ENCODE measurements at places on chromosomes 3 and 15.
A peak's percentile ranks its signal among the peaks of the same experiment; 100 is the strongest.

DNA sequence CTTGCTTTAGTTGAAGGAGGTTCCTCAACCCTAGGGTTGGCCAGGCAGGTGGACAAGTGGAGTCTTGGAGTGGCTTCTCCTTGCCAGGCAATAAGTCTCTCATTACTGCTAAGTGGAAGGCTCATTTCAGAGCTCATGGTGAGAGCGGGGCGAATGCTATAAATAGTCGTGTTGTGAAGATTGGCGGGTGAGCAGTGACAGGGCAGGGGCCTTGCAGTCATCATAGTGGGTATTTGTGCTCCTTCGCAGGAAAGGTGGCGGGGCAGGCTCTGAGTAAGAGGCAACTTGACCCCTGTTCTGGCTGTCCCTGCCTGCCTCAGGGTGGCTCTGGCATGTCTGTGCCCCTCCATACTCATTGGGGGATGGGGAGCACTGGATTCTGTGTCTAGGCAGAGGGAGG lies 8.7 kb upstream of the GRM2 start:
- no peak for DNase-seq

GRCh38 chr3:168850109-168850508 lies 754.4 kb upstream of the GOLIM4 start:
- no peak for DNase-seq

GRCh38 chr3:143119974-143120715 lies 574 bp downstream of the CHST2 start:
- peak; percentile 35 for DNase-seq

GRCh38 chr3:170109579-170110293 lies 71.8 kb downstream of the PHC3 start:
- no peak for DNase-seq

GRCh38 chr3:144237351-144237750 lies 265.7 kb downstream of the DIPK2A start:
- DNase-seq: no peak

DNA sequence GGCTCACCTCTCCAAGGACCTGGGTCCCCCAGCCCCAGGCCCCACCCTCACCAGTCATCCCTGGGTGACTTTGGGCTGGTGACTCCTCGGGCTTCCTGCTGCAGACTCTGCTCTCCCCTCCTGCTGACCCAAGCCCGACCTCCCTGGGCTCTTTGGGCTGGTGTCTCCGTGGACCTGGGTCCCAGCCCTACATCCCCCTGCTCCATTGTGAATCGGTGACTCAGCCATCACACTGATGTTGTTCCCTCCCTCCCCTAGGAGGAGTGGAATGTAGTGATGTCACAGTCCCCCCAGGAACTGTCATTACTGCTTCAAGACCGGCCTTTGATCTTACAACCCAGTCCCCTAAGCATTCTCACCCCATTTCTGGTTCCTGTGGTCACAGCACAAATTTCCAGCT lies 83.7 kb downstream of the ADAMTS7 start:
- DNase-seq: peak; percentile 65

DNA sequence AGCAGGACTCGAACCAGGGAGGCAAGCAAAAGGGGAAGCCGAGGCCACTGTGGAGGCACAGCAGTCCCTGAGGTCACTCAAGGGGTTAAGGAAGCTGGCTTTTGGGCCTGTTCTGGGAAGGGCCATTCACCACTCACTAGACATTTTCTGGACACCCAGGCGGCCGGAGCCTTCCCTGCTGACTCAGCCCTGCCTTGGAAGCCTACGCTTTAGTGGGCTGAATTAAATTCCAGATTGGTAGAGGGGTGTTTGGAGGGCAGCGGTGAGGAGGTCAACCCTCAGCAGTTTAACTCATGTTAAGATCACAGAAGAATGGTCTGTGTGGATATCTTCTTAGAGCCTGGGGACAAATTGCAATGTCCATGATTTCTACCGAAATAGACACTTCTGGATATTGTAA lies 152.8 kb downstream of the GABRG3 start:
- no peak for DNase-seq

DNA sequence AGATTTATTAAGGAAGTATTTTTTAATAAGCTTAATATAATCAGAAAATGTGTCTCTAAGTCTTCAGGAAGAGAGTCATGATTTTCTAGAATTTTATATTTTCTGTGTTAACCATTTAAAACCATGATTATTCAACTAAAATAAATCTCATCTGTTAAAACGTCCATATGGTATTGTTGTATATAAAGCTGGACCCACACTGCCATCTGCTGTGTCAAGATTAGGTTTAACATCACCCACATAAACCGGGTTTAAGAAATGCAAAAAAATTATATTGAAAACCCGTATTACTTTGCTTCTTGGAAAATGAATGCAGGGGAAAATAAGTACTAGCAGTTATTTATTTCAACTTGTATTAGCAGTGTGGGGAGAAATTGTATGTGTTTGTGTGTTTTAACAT lies 9.5 kb upstream of the CCDC66 start:
- no peak for DNase-seq

GRCh38 chr3:119639494-119640350 lies 20.7 kb downstream of the POPDC2 start:
- DNase-seq: peak; percentile 38

DNA sequence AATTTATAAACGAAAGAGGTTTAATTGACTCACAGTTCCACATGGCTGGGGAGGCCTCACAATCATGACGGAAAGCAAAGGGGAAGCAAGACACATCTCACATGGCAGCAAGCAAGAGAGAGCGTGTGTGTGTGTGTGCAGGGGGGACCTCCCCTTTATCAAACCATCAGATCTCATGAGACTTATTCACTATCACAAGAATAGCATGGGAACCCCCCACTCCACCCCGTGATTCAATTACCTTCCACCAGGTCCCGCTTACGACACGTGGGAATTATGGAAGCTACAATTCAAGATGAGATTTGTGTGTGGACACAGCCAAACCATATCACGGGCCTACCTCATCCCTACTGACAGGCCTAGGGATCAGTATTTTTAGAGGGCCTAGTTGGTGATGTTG lies 3.1 kb upstream of the EPHB1 start:
- no peak for DNase-seq

DNA sequence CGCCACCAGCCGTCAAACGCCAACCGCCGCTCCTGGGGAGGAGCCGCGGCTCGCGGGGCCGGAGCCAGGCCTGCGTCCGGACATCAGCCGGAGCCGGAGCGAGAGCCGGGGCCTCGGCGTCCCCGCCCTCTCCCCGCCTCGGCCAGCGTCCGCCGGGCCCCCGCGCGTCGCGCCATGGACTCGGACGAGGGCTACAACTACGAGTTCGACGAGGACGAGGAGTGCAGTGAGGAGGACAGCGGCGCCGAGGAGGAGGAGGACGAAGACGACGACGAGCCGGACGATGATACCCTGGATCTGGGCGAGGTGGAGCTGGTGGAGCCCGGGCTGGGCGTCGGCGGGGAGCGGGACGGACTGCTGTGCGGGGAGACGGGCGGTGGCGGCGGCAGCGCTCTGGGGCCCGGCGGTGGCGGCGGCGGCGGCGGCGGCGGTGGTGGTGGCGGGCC lies 359 bp downstream of the ARIH1 start:
- no peak for DNase-seq

- no peak for DNase-seq
Measured at GRCh38 chr3:51887620-51888019, 12.2 kb upstream of the IQCF5 start.

DNA sequence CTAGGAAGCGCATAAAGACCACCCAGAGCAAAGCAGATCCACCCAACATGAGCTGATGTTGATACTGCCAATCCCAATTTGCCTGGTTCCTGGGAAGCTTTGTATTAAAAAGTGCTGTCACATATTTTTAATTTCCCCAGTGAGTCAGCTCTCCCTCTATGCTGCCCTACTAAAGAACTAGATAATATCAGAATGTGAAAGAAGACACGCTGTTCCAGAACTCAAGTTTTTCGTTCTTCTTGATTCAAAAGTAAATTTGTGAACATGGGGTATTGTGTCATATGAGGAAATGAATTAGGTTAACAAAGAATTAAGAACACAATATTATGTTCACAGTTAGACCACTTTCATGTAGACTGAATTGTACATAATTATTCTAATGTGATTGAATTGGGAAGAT lies 734.2 kb upstream of the ALCAM start:
- DNase-seq: no peak

- no peak for DNase-seq
Measured at GRCh38 chr15:71889385-71889784, 79.0 kb downstream of the NR2E3 start.

DNA sequence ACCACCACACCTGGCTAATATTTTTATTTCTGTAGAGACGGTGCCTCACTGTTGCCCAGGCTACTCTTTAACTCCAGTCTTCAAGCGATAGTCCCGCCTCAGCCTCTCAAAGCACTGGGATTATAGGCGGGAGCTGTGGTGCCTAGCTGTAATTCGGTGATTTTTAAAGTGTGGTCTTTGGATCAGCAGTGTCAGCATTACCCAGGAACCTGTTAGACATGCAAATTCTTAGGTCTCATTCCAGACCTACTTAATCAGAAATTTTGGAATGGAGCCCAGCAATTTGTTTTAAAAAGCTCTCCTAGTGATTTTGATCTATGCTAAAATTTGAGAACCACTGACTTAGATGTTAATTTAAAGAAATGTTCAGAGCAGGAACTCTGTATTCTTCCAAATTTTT lies 51.9 kb downstream of the GOLM2 start:
- DNase-seq: peak; percentile 90

GRCh38 chr15:90680371-90680935 lies 36.7 kb upstream of the BLM start:
- peak; percentile 98 for DNase-seq

GRCh38 chr3:112539825-112540650 lies 21.7 kb downstream of the ATG3 start:
- no peak for DNase-seq

- DNase-seq: peak; percentile 78
Measured at GRCh38 chr3:156614642-156615511, 59.5 kb upstream of the TIPARP start.

GRCh38 chr15:90837094-90837493 lies 31.3 kb upstream of the FURIN start:
- no peak for DNase-seq

DNA sequence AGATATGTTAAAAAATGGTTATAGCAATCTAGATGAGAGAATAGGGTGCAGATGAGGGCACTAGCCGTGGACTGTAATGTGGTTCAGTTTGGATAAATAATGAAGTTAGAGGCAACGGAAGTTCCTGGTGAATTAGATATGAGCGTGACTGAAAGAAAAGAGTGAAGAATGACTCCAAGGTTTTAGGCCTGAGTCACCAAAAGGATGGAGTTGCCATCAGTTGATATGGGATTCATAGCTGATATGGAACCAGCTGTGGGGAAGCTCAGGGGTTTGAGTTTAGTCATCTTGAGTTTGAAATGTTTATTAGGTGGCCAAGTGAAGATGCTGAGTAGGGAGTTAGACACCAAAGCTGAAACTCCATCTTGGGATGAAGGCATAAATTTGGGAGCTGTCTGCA lies 66.2 kb downstream of the SSR3 start:
- peak; percentile 70 for DNase-seq

- no peak for DNase-seq
Measured at GRCh38 chr3:135134684-135135075, 339.6 kb downstream of the EPHB1 start.

DNA sequence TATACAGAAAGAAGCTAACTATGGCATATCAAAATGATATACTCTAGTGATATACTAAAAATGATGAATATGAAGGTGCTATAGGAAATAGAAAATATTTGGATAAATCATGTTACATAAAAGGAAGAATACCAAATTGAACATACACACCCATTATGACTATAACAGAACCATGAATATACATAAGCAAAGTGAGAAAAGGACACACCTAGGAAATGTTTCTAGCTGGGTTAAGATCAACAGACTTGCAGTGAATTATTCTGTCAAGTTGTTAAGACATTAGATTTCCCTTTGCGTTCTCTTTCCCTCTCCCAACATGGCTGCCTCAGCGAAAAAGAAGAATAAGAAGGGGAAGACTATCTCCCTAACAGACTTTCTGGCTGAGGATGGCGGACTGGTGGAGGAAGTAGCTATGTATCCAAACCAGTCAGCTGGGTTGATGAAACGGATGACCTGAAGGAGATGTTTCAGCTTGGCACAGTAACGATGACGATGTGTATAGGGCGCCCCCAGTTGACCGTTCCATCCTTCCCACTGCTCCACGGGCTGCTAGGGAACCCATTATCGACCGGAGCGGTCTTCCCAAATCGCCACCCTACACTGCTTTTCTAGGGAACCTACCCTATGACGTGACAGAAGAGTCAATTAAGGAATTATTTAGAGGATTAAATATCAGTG lies 20.2 kb upstream of the PARP14 start:
- DNase-seq: no peak

- DNase-seq: peak; percentile 39
Measured at GRCh38 chr3:66398228-66399025, 102.4 kb downstream of the LRIG1 start.

- no peak for DNase-seq
Measured at GRCh38 chr3:61182662-61183061, 68.6 kb downstream of the FHIT start.

DNA sequence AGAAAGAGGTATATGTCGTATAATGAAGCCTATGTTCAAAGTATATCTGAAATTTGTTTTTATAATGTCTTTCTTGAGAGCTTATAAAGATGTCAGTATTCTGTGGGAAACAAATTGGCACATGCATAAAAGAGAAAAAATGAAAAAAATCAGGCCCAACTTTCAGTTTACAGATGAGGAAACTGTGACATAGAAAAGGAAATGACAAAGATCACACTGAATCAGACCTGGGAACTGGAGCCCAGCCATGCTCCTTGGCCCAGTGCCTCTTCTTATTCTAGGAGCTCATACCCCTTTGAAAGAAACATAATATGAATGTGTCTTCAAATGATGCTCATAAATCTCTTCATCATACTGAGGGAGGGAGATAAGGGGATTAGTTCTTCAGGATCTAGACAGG lies 48.4 kb downstream of the TMEM44 start:
- peak; percentile 62 for DNase-seq

DNA sequence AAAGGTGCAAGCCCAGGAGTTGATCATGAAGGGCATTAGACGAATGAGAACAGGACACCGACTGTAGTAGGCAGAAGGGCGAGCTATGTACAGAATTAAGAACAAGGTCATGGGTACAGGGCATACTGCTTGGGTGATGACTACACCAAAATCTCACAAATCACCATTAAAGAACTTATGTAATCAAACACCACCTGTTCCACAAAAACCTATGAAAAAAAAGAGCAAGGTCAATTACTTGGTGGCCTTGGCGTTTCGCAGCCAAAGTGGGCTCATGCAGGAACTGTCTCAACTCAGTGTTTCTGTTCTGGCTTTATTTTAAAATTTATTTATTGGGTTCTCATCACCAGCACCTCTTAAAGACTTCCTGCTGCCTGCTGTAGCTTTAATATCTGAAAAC lies 2.1 kb downstream of the KAT2B start:
- no peak for DNase-seq

- peak; percentile 53 for DNase-seq
Measured at GRCh38 chr3:55172913-55173312, 245.1 kb upstream of the LRTM1 start.
